ENCODE measurements at places on chromosomes 7 and 10.

GRCh38 chr10:49191349-49191748 is 3.2 kb upstream of the TMEM273 start:
- DNase-seq, result no peak

- peak; percentile 52 for DNase-seq
Measured at GRCh38 chr7:6558837-6559236, 7.6 kb upstream of the GRID2IP start.

GRCh38 chr7:26151650-26151952 is 397 bp upstream of the NFE2L3 start:
- no peak for DNase-seq

- peak; percentile 5 for DNase-seq
Measured at GRCh38 chr7:78769481-78770101, 683.9 kb downstream of the MAGI2 start.

DNA sequence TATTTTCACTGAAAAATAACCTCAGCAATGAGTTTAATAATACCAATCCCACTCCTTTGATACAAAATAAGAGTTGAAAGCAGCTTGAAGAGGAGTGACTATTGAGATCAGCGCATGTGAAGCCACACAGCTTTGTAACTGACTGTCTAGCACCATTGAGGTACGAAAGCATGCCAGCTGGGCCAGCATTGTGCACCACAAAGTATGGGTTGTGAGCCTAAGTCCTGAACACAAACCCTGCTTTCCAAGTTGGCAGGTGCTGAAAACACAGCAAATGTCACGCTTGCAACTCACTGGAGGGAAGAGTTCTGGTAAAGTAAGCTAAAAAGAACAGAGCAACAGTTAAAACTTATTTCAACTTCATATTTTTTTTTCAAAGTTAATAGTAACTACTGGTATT is 4.0 kb upstream of the FAM53B start:
- DNase-seq, result no peak

DNA sequence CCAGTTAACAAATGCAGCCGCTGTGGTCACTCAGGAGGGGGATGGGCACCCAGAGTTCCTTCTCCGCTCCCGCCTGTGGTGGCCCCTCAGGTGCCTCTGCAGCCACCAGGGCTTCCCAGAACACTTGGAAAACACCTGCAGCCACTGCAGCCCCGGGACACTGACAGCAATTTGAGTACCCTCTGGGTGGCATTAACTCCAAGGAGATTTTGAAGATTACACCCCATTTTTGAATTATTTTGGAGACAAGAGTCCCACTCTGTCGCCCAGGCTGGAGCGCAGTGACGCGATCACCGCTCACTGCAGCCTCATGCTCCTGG is 32.2 kb downstream of the IL15RA start:
- DNase-seq, result no peak

- DNase-seq, result peak; percentile 88
Measured at GRCh38 chr7:46387646-46388045, 466.6 kb upstream of the IGFBP3 start.

- DNase-seq, result no peak
Measured at GRCh38 chr10:107631876-107632275, 467.4 kb upstream of the SORCS1 start.

- no peak for DNase-seq
Measured at GRCh38 chr10:10687751-10688150, 329.9 kb upstream of the CELF2 start.

DNA sequence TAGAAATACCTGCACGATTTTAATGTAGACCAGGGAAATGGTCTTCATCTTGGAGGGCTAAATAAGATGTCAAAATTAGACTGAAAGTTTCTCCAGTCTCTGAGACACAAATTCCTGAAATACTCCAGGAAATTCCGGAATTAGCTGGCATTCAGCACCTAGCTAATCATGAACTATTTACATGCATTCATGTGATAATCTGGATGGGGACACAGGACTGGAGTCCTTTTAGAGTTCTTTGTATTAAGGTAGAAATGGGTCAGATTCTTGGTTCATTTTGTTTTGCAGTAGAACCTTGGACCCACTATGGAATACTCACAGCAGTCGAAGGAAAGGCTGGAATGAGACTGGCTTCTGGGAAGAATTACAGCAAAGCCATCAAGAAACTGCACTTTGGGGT is 65.3 kb upstream of the MDFIC start:
- DNase-seq, result peak; percentile 24

- DNase-seq, result no peak
Measured at GRCh38 chr10:116915340-116915739, 66.0 kb downstream of the ENO4 start.

DNA sequence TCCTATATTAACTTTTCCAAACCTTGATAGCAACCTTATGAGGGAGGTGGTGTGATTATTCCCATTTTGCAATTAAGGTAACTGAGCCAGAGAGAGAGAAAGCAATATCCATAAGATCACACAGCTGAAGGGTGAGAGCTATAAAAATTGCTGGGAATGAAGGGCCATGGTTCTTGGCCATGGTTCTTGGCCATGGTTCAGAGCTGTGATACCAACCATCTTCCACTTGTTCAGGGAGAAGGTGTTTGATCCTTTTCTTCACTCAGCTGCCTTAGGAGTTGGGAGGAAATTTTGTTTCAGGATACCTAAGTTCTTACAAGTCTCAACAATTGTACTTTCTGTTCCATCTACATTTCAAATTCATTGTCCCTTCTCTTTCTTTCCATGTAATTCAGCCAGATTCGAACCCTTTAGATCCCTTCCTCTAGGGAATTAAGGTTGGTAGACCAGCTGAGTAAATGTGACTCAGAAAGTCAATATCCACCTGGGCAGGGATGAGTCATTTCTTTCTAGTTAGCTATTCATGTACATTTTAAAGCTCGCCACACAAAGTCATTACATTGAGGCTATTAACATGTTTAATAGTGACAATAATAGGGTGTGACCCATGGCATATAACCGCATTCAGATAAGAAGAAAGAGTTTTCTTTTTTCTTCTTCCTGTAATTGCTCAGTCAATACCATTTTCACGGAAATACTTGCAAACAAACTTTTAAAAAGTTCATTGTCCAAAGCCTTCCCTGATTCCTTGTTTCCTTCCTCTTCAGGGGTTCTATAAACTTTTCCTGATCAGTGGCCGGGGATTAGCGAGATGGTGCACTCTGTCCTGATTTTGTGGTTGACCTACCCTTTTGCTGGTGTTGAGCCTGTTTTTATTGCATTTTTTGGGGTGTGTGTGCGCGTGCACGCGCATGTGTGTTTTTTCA is 143.4 kb downstream of the TCF7L2 start:
- peak; percentile 76 for DNase-seq

GRCh38 chr10:33001908-33002492 is 44.0 kb upstream of the ITGB1 start:
- DNase-seq, result no peak

- DNase-seq, result no peak
Measured at GRCh38 chr7:106058928-106059324, 53.2 kb downstream of the SYPL1 start.

DNA sequence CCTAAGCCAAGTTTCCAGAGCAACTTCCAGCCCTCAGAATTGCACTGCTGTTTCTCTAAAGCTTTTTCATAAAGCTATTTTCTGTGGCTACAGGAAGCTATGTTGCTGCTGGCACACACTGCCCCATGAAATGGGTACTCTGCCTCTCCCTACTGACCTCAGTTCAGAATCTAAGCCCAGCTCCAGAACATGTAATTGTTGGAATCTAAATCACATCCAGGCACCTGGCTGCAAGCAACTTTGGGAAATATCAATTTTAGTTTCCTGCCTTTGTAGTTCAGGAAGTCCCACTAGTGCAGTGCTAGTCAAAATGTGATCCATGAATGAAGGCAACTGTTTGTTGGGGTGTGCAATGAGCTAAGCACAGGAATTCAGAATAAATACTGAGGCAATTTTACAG is 226.2 kb downstream of the THSD7A start:
- no peak for DNase-seq

DNA sequence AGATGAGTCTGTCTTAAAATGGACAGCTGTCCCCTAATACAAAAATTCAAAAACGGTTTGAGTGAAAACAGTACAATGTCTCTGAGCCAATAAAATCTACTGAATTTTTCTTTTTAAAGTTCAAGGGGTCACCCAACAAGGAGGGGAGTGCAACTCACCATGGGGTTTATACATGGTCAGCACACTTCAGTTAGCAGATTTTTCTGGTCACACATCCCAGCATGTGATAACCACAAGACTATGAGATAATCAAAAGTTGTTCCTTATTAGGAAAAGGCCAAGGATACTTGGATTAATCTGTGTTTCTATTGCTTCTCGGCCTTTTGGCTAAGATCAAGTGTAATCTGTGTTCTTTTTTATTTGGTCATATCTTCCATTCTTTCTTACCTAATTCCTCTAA is 31.6 kb downstream of the ABCB5 start:
- no peak for DNase-seq

DNA sequence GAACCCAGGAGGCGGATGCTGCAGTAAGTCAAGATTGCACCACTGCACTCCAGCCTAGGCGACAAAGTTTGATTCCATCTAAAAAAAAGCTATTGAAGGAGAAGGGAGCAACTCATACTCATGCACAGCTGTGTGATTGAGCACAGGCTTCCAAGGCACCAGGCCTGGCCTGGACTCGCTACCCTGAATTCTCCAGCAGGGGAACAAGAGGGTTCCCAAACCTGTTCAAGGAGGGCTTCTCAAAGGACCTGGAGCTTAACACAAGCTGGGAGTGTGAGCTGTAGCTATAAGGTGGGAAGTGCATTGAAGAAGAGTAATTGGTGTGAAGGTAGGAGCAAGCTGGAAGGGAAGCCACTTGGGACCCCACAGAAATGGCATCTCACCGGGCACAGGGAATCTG is 15.1 kb upstream of the DDIT4 start:
- DNase-seq, result no peak

GRCh38 chr7:32025381-32026082 is 44.7 kb downstream of the PDE1C start:
- no peak for DNase-seq

GRCh38 chr10:97365761-97366351 is 31.3 kb upstream of the FRAT2 start:
- DNase-seq, result no peak

DNA sequence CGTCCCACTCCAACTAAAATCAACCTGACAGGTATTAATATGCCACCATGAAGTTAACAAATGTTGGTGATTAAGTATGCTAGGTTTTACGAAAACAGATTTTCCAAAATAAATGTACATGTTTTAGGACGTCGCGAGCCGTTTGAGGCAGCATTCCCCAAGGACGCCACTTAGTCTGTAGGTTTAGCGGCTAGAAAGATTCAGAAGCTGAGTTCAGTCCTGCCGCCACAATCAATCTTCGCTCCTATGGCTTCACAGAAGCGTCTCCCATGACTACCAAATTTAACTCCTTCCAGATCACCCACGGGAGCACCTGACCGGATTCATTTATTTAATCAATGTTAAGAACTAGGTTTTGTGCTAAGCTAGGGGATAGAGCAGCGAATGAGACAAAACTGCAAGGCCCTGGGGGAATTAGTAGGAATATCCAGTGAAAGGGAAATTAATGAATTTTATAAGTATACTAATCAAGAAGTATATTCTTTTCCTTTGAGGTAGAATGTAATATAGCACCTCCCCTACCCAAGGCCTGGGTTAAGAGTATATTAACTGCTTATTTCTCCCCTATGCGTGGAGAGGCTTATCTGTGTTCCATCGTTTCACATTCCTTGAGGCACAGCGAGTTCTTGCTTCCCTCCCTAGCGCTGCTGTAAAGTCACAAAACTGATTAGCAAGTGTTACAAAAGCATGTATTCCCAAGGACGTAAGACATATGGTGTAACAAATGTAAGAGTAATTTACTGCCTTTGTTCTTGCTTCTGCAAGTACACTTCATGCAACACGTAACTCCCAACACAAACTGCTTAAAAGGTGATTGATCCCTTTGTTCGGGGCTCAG is 994 bp upstream of the CYP51A1 start:
- no peak for DNase-seq

DNA sequence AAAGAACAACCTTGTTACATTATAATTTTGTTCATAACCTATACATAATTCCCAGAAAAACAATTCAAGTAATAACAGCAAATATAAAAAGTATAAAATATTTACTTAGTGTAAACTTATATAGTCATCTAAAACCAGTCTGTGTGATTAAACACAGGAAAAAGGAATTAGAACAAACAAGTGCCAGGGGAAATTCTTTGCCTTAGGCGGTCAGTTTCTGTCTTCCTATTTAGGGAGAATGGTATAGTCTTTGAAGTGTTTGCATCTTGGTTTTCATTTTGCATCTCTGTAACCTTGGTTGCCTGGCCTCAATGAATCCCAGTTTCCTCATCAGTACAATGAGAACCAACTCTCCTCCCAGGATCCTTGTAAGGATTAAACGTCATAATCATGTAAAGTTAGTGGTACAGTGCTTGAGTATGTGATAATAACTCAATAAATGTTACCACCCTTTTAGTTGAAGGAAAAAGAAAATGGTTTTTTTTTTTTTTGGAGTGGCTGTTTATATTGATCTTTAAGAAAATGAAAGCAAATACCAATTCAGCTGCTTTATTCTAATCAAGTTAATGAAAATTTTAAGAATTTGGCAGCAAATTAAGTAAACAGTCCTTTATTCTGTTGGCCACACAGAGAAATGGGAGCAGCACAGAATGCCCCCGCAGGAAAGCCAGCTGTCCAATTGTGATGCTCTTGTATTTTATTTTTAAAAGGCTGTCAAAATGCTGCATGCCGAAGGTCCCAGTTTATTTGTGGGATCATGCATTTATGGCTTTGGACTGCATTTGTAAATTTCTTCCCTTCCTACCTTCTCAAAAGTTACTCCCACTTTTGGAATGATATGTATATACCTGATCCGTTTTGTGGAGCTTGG is 61.8 kb downstream of the SHH start:
- no peak for DNase-seq

GRCh38 chr10:127137391-127137790 is 59.0 kb downstream of the INSYN2A start:
- no peak for DNase-seq

DNA sequence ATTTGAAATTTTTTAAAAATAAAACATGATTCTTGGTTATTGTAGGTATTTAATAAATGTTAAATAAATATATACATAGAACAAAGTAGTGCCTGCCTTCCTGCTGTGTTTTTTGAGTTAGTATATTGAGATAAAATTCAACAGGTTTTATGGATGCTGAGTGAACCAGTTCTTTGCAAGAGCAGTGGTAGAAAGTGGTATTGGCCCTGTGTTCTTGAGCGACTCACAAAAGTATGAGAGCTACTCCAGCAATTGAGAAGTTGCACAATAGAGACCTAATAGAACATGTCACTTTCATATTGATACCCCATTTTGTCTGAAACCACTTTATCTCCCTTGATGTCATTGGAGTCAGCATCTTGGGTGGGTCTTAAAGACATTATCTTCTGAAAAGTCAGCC is 32.6 kb upstream of the GJD4 start:
- DNase-seq, result no peak

DNA sequence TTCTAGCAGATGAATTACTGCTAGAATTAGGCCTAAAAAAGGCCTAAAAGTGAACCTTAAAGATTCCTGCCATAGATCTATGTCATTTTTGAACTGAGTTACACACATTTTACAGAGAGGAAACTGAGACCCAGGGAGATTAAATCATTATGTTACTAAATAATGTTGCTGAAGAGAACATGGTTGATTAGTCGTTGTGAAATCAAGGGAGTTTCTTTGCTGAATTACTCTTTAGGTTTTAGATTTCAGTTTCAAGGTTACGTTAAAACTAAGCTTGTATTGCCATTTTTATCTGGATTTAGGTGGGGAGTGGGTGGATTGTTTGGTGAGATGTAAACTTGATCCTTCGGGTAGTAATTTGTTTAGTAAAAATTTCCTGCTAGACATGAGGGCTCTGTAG is 21.3 kb downstream of the CDK14 start:
- no peak for DNase-seq
